ENCODE measurements at places on chromosomes 6 and 20.

- no peak for DNase-seq
Observed at GRCh38 chr6:70409216-70409615, 4.1 kb upstream of the FAM135A start.

DNA sequence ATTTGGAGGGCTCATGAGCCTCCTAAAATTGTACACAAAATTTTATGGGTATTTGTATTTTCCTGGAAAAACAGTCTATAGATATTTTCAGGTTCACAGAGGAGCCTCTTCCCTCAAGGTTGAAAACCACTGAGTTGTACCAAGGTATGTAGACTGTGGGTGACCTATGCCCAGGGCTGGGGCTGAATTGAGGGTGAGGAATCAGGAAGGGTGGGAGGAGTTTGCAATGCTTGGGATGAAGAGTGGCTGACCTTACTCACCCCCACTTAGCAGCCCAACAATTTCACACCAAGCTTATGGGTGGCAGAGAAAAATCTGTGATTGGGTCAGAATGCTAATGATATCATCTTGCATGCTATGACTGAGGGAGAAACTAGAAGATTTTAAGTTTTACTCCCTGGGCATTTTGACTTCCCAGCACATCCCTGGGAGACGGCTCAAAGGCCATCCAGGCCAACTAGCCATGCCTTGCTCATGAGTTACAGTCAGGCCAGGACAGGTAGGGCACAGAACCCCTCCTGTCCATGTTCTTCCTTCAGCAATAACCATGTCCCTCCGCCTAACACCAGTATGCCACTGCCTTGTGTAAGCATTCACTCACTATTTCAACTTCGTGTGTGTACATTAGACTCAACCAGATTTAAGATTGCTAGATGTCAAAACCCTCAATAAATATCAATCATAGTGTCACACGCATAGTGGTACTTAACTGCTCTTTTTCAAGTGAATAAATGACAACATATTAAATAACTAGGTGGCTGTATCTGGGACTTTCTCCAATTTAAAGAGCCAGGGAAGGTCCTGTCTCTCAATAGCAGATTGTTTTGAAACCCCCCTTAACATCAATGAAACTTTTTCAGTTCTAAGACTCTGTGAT lies 16.6 kb downstream of the ADTRP start:
- no peak for DNase-seq

- DNase-seq, result no peak
Observed at GRCh38 chr6:29619578-29620160, 13.3 kb downstream of the GABBR1 start.

- no peak for DNase-seq
Observed at GRCh38 chr6:125738276-125738675, 11.2 kb upstream of the HEY2 start.

- no peak for DNase-seq
Observed at GRCh38 chr6:137678451-137678850, 184.3 kb upstream of the OLIG3 start.

DNA sequence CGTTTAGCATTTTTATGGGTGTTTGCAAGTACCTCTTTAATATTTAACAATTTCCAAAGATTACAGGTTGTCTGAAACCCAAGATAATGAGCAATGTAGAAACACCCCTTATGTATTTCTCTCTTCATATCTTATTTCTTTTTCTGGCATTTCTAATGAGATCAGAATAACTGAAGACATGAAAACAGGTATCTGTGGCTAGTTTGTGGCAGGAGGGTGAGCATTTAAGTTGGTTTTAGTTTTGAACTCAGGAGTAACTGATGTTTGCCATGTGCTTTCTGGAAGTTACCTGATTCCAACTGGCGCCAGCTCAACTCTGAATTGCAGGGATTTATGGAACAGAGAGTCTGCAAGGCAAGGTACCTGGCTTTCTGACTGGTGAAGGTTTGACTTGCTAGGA lies 35.4 kb upstream of the PRL start:
- no peak for DNase-seq

DNA sequence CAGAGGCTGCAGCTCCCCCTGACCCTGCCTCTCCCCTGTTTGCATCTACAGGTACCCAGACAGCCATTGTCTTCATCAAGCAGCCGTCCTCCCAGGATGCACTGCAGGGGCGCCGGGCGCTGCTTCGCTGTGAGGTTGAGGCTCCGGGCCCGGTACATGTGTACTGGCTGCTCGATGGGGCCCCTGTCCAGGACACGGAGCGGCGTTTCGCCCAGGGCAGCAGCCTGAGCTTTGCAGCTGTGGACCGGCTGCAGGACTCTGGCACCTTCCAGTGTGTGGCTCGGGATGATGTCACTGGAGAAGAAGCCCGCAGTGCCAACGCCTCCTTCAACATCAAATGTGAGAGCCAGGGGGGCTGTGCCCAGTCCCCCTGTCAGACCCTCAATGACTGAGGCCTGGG lies 42.1 kb upstream of the SRF start:
- no peak for DNase-seq

- DNase-seq, result peak; percentile 59
Observed at GRCh38 chr20:46681032-46681854, 8.0 kb downstream of the TP53RK start.

DNA sequence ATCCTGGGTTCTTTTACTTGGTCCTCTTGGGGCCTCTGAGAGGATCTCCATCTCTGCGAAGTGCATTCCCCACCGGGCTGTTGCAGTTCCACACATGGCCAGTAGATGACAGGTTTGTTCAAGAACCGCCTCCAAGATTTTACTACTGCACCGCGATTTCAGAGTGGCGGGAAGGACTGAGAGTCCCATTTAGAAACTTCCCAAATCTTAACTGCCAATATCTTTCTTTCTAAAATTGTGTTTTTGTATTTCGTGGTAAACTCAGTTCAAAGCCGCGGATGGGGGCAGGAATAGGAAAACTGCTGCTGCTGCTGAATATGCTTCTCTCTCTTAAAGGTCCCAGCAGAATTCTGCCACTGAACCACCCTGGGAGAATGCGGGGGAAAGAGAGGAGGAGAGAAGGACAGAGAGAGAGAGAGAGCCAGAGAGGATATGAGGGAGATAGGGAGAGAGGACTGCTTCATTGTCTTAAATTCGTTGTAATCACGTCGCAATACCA lies 8.6 kb upstream of the BTNL2 start:
- DNase-seq, result peak; percentile 80

- DNase-seq, result no peak
Observed at GRCh38 chr6:74447013-74447412, 751.0 kb downstream of the CD109 start.

DNA sequence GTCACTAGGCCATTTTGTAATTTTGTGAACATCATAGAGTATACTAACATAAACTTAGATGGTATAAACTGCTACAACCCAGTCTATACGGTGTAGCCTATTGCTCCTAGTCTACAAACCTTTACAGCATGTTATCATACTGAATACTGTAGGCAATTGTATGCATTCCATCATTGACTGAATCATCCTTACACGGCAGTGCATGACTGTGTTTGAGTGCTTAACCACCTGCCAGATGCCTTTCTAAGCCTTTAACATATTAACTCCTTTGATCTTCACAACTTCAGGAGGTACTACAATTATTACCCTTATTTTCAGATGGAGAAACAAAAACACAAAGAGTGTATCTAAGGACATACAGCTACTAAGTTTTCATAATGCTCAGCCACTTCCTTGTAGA lies 14.0 kb downstream of the DPPA5 start:
- DNase-seq, result no peak

GRCh38 chr6:161019324-161019839 lies 27.8 kb downstream of the MAP3K4 start:
- no peak for DNase-seq

GRCh38 chr6:64143101-64143500 lies 507.5 kb downstream of the PHF3 start:
- no peak for DNase-seq

GRCh38 chr6:51199105-51199552 lies 380.5 kb downstream of the TFAP2B start:
- no peak for DNase-seq

- no peak for DNase-seq
Observed at GRCh38 chr6:89244241-89244985, 27.3 kb upstream of the GABRR1 start.

DNA sequence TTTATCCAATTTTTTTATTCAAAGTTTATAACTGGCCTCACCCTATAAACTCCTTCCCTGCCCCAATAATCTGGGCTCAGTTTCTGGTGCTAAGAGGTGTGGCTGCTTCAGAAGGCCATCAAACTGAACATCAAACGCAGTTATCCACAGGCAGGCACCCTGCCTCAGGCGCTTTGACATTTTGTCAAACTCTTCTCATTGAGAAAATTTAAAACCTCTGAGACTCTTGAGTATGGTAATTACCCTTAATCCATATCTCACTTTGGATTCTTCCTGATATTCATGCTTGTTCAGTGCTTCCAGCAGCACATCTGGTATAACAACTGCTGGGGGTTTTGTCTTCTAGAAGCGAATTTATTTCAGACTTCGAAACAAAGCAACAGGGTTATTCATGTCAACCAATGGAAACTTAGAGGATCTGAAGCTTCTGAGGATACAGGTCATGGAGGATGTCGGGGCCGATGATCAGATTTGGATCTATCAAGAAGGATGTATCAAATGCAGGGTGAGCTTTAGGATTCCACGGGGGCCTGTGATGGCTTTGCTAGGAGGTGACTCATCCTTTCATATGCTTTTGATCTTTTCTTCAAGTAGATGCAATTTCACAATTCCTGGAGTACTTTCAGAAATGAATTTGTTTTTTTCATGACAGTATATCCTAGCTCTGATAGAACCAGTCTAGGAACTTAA lies 68.2 kb downstream of the RTN4IP1 start:
- no peak for DNase-seq

DNA sequence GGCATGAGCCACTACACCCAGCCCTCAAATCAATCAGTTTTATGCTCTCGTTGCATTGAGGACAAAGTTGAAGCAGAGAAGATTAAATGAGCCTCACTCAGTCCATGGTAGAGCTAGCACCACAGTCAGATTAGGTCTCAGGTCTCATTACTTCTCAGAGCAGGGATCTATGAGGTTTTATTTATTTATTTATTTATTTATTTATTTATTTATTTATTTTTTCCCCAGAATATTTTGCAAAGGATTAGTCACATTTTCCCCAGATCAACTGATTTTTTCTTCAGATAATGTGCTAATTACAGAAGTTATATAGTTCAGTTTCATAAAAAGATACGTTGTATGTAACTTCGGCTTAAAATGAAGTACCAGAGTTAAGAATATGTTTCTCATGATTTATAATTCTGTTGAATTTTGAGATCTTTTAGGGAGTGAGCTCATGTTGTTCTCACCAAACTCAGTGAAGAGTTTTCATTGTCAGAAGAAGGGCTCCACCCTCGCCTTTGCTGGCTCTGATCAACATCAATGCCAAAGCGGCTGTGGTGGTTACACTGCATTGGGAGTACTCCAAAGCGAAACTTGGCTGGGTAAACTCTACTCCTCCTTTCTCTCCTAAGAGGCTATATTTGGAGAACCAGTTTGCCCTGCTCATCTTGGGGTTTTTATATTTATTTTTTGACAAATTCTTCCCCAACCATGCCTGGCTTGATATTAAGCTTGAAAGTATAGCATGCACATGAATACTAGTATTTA lies 12.9 kb upstream of the ID4 start:
- DNase-seq, result no peak

GRCh38 chr6:41649596-41649995 lies 11.3 kb downstream of the MDFI start:
- DNase-seq, result no peak

- DNase-seq, result no peak
Observed at GRCh38 chr20:58623579-58624473, 27.3 kb upstream of the STX16 start.

- no peak for DNase-seq
Observed at GRCh38 chr20:38547288-38548085, 33.5 kb upstream of the ADIG start.

DNA sequence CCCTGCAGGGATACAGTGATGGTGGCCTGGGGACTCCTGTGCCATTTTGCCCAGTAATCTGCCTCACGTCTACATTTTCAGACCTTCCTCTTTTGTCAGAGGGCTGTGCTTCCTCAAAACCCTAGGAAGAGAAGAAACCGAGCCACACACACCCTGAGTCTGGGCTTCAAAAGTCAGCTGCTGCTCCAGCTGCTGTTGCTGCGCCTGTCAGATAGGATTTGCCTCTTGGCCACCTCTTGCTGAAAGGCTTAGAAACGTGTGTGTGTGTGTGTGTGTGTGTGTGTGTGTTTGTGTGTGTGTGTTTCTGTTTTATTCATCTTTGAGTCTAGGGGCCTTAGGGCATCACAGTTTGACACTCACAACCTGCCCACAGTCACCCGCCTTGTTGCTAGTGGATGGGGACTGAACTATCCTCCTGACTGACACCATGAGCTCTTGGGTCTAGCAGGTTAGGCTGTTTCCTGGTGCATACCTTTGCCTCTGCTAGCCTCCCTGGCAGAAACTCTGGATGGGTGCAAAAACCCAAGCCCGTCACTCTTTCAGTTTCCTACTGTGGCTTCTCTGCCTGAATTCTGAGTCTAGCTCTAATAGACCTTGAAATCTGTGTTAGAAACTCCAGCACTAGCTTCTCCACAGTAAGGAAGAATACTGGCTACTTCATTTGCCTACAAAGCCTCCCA lies 94.9 kb upstream of the CEP85L start:
- DNase-seq, result no peak

DNA sequence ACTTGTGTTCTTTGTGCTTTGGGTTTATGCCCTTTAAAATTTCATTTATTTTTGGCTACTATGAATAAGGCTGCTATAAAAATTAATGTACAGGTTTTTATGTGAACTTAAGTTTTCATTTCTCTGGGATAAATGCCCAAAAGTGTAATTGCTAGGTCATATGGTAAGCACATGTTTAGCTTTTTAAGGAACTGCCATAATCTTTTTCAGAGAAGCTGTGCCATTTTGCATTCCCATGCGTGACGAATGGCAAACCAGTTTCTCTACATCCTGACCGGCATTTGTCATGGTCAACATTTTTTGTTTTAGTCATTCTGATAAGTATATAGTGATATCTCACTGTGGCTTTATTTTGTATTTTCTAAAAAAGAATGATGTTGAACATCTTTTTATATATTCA lies 236.0 kb upstream of the SGK1 start:
- DNase-seq, result no peak

GRCh38 chr20:50163570-50164317 lies 10.2 kb upstream of the PEDS1 start:
- DNase-seq, result no peak

- no peak for DNase-seq
Observed at GRCh38 chr6:156557251-156557910, 219.8 kb upstream of the ARID1B start.

DNA sequence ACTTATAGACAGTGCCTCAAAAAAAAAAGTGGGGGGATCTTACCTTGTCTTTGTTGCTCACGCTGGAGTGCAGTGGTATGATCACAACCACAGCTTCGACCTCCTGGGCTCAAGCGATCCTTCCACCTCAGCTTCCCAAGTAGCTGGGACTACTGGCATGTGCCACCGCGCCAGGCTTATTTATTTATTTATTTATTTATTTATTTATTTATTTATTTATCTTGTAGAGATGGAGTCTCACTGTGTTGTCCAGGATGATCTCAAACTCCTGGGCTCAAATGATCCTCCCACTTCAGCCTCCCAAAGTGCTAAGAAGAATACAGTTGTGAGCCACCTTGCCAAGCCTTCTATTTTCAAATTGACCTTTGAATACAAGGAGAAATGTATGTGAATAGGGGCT lies 553.0 kb upstream of the BTBD3 start:
- no peak for DNase-seq

GRCh38 chr6:114955363-114955762 lies 612.5 kb upstream of the HS3ST5 start:
- DNase-seq, result no peak
